RWPE1 (cell line): ENCODE measurements at places on chromosomes 1 and 21.

GRCh38 chr1:231357831-231358354 is 19.8 kb downstream of the SPRTN start:
- peak; percentile 52 for DNase-seq

DNA sequence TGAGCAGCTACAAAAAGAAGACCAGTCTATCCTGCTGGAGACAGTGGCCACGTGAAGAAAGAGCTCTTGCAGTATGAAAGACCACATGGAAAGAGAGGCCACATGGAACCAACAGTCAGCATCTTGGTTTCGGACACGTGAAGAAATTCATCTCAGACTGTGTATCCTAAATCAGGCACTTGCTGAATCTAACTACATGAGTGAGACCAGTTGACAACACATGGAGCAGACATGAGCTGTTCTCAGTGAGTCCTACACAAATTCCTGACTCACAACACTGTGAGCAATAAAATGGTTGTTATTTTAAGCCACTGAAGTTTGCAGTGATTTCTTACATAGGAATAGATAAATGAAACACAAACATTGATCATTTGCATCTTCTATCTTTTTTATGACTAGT is 2.4 kb upstream of the TAF1A start:
- no peak for DNase-seq

DNA sequence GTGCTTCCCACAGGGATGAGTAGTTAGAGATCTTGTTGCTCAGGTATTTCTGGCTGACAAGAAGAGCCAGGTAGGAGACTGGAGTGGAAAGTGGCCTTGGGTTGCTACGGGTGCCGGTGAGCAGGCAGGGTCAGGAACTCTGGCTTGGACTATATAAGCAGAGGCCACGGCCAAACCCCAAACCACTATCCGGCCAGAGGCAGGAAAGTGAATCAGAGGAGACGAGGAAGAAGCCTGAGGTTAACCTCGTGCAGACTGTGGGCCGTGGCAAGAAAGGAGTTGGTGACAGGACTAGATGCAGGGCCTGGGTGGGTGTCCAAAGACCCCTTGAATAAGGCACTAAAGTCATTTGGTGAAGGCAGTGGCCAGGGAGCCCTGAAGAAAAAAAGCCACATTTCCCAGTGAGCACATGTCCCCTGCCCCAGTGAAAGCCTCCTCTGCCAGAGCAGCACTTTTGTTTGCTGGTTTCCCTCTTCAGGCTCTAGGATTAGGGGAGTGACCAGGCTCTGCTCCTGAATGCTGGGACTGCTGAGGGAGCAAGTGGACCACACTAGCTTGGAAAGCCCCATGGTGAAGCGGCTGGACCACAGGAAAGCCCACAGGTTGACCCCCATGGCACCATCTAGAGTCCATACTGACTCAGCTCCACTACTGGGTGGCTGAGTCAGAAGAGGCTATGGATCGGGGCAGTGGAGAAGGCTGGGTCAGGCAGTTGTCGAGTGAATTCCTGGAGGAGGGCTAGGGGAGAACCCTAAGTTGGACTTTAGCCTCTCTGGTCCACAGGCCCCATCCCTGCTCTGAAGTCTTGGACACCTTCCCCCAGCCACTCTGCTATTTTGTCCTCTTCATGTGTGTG is 23.4 kb downstream of the CSF1 start:
- DNase-seq = no peak

GRCh38 chr1:9882296-9882944 is 27.6 kb downstream of the CTNNBIP1 start:
- no peak for DNase-seq

GRCh38 chr1:30111431-30111830 is 612.0 kb downstream of the MATN1 start:
- peak; percentile 38 for DNase-seq

DNA sequence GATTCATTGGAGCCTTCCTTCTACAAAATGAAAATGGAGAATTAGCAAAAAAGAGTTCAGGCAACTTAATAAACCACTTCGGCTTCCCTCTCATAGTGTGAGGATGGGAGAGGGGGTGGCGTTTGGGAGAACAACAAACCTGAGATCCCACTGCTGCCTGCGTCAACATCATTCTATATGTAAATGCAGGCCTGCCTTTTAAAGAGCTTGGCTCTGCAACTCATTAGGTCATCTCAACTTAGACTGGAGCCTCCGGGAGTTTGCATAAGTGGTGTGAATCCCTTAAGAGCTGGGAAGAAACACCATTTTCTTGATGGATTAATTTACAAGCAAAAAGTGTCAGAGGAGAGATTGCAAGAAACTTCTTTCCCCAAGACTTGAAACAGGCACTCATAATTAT is 127.6 kb upstream of the DAB1 start:
- DNase-seq = no peak

DNA sequence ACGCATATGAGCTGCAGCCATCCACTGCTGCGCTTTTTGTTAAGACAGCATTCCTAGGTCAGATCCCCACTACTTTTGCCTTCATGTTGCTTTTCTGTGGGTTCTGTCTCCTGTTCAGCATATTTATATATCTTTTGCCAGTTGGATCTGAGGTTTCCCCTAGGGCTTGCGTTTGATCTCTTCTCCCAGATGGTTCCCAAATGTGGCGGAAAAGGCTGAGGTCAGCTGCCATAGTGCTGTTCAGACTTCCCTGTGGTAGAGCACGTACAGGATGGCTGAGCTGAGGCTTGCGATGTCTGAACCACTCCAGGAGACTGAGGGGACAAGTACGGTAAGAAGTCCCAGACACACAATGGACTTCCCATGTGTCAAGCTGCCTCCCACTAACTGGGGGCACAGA is 39.8 kb downstream of the COL6A1 start:
- no peak for DNase-seq

- no peak for DNase-seq
These were observed 89.8 kb downstream of the DHRS3 start for GRCh38 chr1:12528021-12528852.

DNA sequence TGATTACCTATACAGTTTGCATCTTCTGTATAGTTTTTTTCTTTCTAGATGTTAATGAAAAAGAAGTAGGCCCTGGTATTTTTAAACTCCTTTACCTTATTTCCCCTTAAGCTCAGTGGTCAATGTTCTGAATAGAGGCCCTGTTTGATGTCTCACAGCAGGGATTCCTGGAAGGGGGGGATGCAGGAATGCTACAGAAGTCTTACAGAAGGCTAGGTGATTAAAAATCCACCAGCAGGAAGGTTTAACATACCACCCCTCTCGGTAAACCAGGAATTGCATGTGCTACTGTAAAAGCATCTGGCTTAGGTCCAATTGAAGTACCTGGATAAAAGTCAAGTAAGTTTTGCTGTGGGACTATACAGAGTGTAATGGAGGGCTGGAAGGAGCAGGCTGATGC is 78.3 kb downstream of the NOS1AP start:
- no peak for DNase-seq

GRCh38 chr1:172642970-172643369 is 15.9 kb upstream of the FASLG start:
- DNase-seq = no peak

GRCh38 chr1:180269645-180270529 is 39.8 kb downstream of the LHX4 start:
- no peak for DNase-seq

DNA sequence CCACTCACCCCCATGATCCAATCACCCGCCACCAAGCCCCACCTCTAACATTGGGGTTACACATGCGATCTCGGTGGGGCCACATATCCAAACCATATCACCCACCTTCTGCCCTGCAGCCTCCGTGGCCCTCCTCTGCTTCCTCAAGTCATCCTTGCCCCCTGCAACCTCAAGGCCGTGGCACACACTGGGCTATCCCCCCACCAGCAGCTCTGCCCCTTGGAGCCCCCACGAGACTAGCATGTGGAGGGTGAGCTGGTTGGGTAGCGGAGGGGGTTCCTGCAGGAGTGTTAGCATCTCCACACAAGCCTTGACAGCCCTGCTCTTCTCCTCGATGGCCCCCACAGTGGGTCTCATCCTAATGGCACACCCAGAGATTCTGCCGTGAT is 100.8 kb downstream of the TOMM20 start:
- DNase-seq = no peak

DNA sequence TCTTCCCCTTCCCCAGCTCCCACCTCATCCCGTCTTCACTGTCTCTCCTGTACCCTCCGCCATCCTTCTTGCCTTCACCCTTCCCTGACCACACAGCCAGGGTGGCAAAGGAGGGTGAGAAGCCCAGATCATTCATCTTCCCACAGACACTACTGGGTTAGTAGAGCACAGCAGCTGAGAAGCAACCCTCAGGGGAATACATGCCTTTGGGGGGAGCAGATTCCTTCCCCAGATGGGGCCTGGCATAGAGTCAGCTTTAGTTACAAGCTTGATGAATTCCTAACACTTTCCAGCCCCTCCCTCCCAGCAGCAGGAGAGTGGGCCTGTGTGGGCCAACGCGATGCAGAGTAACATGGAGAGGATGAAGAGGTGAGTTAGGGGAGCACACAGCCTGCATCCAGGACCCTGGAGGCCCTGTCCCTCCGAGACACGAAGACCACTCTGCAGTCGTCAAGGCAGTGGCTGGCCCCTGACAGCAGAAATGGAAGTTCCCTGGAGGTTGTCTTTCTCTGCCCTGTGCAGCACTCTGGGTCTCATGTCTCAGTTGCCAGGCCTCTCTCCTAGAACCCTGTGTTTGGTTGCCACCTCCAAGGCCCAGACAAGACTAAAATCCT is 8.8 kb upstream of the BTG2 start:
- DNase-seq = no peak

- no peak for DNase-seq
These were observed 60.0 kb downstream of the FAM163A start for GRCh38 chr1:179803104-179803503.

GRCh38 chr1:190908691-190909090 is 431.0 kb upstream of the BRINP3 start:
- no peak for DNase-seq

DNA sequence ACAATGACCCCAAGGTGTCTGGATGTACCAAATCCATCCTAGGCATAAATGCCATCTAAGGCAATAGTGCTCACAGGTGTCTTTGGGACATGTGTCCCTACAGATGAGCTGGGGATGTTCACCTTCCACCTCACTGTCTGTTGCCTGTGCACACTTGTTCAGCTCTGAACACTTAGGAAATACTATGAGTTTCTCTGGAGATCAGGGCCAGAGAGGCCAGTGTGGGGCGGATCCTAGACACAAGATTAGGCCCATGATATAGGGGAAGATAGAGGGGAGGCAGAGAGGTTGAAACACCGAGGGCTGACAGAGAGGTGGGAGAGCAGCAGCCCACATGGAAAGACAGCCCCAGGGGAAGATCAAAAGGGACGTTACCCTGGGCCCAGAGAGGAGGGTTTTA is 25.6 kb downstream of the C1orf116 start:
- no peak for DNase-seq

- peak; percentile 47 for DNase-seq
These were observed 2.8 kb downstream of the ARMH1 start for GRCh38 chr1:44677201-44677766.

DNA sequence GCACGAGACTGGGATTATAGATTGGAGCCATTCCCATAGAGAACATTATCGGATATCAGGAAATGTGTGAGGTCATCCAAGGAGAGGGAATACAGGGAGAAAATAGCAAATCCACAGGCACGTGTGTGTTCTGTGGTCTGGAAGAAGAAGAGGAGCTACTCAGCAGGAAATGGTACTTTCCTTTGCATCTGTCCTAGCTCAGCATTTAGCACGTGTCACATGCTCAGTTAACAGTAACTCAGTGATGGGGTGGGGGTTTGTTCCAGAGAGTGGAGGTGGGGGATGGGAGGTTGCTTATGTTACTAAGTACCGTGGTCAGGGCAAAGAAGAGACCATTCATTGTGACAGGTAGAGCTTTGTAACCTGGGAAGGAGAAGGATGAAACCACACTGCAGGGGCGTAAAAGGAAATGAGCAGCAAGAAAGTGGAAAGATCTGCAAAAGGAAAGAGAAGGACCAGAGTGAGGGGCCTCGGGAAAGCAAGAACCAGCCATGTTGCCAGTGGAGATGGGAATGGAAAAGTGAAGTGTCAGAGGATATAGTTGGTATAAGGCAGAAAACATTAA is 100.4 kb downstream of the ATP5PO start:
- DNase-seq = no peak

- no peak for DNase-seq
These were observed 80.1 kb upstream of the ATF3 start for GRCh38 chr1:212528501-212528900.

GRCh38 chr1:116808200-116808847 is 54.1 kb downstream of the CD2 start:
- DNase-seq = peak; percentile 42

DNA sequence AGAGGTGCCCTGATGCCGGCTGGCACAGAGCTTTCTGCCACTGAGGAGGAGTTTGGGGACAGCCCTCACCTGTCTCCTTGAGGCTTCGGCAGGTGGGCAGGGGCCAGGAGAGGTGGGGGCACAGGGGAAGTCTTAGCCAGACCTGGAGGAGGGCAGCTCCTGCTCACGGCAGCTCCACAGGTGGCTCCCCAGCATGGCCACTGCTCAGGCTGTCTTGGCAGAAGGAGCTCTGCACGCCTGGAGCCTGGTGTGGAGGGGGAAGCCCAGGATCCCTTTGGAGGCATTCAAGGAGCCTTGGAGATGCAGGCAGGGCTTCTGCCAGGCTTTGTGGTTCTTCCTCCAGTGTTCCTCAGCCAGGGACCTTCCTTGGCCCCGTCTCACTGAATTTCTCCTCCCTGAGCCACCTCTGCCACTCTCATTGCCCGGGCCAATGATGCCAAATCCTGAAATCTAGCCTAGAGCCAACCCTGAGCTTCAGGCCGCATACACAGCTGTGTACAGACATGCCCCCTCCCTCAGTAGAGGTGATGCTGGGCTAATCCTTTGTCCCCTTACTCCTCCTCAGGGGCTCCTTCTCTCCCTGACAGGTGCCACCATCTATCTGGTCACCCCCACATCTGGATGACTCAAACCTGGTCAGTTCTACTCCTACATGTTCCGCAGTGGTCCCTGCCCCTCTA is 251.8 kb upstream of the VAMP3 start:
- DNase-seq = no peak

GRCh38 chr1:167420510-167420909 is 97.8 kb downstream of the CD247 start:
- DNase-seq = no peak

DNA sequence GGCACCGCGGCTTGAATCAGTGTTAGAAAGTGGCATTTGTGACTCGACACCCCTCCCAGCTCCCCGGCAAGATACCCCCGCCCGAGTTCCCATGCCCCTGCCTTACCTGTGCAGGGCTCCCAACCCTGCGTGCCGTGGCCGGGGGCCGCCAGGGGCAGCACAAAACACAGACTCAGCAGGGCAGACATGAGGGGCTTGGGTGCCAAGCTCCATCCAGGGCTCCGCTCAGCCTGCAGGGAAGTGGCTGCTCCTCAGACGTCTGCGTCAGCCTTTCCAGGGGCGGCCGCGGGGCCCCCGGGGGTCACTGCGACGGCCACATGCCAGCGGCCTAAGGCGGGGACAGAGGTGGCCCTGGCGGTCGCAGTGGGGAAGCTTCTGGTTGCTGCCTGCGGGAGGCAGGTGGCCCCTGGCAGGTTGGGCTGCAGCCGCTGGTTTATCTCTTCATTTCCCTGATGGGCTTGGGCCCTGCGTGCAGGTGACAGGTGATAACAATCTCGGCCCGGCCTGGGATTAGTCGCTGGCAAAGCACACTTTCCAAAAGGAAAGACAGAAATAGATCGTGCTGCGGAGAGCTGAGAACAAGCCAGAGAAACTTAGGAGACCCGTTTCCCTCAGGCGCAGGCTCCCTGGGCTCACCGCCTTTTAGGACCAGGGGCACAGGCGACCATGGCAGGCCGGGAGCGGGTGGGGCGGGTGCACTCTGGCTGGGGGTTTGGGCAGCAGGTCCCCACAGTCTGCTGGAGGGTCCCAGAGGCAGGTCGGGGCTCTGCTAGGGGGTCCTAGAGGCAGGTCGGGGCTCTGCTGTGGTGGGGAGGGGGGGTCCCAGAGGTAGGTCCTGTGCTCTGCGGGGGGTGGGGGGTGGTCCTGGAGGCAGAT is at the start of gene TSPEAR:
TSS of gene TSPEAR (minus strand) at position 246 of the 876 bp plus-strand sequence. CDS start at position 188, 58 bp downstream.
- no peak for DNase-seq

- DNase-seq = no peak
These were observed 188.6 kb downstream of the EIF4G3 start for GRCh38 chr1:20987831-20988825.
